ENCODE measurements at places on chromosomes 11 and 22.
A peak's percentile ranks its signal among the peaks of the same experiment; 100 is the strongest.

DNA sequence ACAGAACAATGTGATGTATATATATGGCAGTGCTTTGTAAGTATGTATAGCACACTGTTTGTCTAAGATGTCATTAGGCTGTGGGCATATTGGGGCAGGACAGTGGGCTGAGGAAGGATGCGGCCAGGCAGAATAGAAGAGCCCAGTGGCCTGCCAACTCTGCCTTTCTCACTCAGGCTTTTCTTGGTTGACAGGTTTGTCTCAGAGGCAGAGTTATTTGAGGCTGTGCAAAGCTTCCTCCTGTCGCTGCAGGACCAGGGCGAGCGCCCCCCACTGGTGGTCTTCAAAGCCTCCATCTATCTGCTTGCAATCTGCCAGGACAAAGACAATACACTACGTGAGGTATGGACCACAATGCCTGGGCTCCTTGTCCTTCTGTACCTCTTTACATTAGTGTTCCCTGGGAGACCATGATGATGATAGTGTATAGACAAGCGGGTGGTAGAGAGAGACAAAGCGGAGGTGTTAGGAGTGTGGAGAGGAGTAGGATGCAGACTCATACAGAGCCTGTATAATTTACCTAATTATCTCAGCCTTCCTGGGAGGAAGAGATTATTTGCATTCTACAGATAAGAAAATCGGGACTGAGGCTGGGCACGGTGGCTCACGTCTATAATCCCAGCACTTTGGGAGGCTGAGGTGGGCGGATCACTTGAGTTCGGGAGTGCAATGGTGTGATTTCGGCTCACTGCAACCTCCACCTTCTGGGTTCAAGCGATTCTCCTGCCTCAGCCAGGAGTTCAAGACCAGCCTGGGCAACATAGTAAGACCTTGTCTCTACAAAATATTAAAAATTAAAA, 37.3 kb upstream of the CCDC134 start:
- DNase-seq, result no peak

- no peak for DNase-seq
These were observed 30.1 kb upstream of the CECR2 start for GRCh38 chr22:17339095-17339693.

DNA sequence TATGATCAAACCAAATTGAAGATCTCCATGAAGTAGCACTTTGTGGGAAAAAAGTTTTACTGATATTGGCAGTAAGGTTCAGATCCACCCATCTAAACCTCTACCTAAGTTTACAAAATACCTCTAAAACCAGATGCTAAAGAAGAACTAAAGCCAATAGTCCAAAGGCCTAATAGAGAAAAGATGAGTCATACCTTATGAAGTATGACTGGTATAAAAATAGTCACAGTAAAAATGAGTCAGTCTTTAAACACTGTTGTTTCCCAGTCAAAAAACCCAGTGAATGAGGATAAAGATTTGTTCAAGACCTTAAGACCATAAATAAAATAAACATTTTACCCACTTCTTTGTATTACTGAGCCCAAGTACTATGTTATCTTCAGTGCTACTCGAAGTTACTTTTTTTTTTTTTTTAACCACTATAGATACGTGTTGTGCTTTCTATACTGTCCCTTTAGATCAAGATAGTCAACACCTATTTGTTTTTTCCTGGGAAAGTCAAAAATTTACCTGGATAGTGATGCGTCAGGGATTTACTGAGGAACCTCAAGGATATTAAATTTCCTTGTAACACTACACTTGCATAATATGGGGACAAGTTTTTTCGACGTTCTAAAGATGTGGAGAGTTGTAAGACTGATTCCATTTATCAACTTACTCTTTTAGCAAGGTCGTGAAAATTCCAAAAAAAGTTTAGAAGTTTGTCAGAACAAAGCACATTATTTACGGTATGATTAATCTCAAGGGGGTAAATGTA, 87.3 kb downstream of the CCDC73 start:
- DNase-seq, result no peak

GRCh38 chr22:45261407-45262088, 20.9 kb upstream of the KIAA0930 start:
- no peak for DNase-seq

- no peak for DNase-seq
These were observed 188.3 kb upstream of the ARHGAP42 start for GRCh38 chr11:100498780-100499179.

- DNase-seq, result no peak
These were observed 34.0 kb downstream of the SIK3 start for GRCh38 chr11:117064275-117064674.

GRCh38 chr22:30425616-30426387, at the start of gene MTFP1:
Gene MTFP1 (plus strand): TSS chr22:30425768. CDS start chr22:30425880, 112 bp downstream.
- DNase-seq, result peak; percentile 37

- DNase-seq, result no peak
These were observed 58.7 kb upstream of the PRODH start for GRCh38 chr22:18994701-18995326.

DNA sequence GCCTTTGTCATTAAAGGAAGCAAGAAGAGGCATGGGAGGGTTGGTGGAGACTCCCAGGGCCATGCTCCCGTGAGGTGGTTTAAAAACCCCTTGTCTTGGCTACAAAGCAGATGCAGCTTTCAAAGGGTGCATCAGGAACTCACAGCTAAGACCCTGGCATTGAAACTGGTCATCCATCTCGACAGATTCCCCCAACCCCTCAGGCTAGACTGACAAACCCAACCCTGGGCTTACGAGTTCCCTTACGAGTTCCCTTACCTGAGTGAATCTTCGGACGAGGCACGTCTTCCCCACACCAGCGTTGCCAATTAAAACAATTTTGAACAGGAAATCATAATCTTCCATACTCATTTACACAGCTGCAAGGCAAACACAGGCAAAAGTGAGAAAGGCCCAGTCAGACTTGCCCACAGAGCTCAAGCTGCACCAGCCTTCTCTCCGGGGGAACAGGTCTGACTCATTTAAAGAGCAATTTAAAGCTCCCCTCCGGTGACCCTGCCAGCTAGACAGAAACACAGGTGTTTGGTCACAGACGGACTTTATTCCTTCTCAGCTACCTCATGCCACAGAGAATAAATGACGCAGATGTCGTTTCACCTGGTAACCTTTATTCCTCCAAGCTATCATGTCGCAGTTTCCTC, 74.6 kb downstream of the RAB30 start:
- DNase-seq, result no peak

DNA sequence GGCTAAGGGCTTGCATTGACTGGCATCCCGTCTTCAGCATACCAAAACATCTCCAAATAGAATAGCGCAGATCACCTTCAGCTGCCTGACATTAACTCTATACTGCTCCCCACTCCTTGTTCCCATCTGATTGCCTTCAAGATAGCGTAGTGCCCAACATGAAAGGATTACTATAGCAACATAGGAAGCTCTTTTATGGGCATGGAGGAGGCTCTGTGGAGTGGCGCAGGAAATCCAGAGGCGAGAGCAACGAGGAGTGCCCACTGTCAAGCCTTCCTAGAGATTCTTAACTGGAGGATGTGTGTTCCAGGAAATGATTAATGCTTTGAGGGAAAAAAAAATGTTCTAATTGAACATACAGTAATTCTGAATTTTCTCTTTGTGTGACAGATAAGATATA, 213.3 kb downstream of the CADM1 start:
- DNase-seq, result no peak

DNA sequence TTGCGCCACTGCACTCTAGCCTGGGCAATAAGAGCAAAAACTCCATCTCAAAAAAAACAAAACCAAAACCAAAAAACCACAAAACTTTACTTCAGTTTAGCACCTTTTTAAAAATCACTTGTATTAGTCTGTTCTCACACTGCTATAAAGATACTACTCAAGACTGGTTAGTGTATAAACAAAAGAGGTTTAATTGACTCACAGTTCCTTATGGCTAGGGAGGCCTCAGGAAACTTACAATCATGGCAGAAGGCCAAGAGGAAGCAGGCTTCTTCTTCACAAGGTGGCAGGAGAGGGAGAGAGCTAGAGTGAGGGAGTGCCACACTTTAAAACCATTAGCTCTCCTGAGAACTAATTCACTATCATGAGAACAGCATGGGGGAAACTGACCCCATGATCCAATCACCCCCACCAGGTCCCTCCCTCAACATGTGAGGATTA, 261.3 kb downstream of the TMEM135 start:
- DNase-seq, result no peak

- no peak for DNase-seq
These were observed 3.5 kb downstream of the PHF21B start for GRCh38 chr22:45006111-45006963.

GRCh38 chr11:34354782-34355181, 3.0 kb downstream of the ABTB2 start:
- no peak for DNase-seq

- peak; percentile 53 for DNase-seq
These were observed 11.2 kb upstream of the MALAT1 start for GRCh38 chr11:65487467-65488272.

- DNase-seq, result no peak
These were observed 607 bp downstream of the MRPL11 start for GRCh38 chr11:66437979-66438503.

DNA sequence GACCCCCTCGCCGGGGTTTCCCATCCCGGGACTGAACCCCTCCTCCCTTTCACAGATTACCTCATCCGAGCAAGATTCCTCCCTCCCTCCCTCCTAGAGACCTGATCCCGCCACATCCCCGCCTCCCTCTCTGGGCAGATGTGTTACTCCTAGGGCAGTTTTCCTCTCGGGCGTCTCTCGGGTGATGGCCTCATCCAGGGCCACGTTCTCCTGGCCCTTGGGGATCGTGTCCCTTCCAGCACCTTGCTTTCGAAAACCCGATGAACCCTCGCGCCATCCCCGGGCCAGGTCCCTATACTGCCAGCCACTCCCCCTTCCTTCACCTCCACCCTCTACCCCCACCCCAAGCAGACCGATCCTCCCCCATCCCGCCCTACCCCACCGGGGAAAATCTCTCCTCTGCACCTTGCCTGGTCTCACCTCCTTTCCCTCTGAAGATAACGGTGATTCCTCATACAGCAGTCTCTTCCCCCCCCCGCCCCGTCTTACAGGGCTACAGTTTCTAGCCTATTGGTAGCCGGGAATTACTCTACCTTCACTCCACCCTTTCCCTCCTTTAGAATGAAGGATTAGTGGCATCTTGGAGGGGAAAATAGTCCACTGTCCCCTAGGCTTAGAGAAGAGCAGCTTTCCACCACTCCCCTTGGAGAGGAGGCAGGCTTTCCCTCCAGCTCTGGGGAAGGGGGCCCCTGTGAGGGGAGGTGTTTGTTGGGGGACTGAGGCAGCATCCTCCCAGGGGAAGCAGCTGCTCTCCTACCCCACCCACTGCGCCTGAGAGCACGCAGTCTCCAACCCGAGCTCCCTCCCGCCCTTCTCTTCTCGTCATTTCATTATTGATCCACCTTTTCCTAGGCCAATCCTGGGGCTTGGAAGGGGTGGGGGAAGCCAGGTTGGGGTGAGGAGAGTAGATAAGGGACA, 1.2 kb downstream of the KMT2A start:
- DNase-seq, result peak; percentile 37

DNA sequence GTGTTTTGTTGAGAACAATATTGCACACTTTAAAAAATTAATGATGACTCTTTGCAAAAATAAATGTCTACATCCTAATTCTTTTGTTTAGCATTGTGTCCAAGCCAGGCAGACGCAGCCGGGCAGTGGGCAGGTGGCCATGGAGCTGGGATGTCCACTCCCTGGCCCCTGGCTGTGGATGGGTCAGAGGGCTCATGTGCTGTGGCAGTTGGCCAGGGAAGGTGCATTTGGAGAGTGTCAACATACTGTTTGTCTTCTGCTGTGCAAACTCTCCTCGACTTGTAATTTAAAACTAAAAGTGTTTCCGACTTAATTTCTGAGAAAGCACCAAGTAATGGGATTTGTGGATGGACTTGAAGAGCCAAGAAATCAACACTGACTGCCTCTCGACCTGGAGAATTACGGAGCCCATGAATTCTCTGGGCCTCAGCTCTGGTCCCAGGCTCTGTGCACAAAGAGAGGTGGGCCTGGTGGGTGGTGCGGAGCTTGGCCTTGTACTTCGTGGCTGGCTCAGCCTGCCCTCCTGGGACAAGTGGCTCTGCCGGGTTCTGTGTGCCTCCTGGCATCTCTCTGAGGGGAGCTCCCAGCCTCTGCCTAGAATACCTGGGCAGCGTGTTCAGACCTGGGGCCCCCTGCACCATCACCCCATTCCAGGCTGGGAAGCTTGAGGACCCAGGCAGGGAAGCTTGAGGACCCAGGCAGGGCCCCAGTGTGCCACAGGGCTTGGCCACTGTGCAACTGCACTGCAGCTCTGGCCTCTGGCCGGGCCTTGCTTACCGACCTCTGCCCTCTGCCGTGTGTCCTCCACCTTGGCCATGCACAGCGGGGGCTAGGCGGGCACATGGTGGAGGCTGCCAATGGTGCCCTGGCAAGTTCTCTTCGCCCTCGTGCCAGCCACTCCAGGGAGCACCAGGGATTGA, 46.4 kb downstream of the RTN4R start:
- no peak for DNase-seq

DNA sequence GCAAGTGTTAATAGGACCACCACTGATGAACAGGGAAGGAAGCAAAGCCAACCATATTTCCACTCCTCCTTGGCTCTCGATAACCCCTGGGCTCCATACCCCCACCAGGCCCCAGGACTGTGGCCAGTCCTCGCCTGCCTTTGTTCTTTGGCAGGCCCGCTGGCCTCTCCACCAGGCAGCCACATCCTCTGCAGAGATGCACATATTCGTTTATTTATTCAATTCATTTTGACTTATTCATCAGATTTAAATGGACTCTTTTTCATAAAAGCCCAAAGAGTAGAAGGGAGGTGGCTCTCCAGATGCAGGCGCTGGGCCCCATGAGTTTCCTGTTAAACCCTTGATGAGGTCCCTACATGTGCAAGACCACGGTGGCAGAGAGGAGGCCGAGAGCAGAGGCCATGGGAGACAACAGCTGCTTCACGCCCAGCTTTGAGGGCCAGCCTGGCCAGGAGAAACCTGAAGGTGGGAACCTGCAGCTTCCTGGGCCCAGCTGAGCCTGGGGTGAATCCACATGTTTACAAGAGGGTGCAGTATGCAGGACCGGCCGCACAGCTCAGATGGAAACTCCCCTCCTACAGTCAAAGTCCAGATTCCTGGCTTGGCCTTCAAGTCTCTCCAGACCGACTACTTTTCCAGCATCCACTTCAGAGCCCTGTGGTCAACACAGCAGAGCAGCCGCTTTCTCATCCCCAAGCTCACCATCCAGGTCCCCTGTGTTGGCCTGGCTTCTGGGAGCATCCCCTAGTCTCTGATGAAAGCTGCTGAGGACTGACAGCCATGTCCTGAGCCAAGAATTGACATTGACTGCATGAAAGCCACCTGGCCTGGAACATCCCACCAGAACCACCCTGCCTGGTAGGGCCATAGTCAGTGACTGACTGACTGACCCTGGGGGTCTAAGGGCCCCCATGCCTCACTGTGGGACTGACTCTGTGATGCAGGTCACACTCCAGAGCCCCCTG, 39.7 kb upstream of the CCND1 start:
- DNase-seq, result no peak

DNA sequence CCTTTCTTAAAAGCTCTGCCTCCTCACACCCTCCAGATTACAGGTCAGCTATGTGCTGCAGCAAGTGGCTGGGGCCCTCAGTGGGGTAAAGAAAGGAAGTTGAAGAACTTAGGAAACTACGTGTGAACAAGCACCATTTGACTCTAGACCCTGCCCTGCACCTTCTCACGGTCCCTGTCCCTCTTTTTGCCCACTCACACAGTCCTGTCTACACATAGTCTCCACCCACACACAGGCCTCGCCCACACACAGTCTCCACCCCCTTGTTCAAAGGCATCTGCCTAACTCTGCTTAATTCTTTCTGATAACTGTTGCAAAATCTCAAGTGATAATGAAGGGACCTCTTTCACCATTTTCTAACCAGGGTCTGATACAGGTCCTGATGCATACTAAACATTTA, 59.0 kb downstream of the TMPRSS5 start:
- no peak for DNase-seq

GRCh38 chr11:34680206-34680605, 59.3 kb downstream of the EHF start:
- DNase-seq, result no peak

GRCh38 chr11:72483412-72484186, 49.3 kb upstream of the CLPB start:
- DNase-seq, result no peak
